ENCODE measurements at places on chromosomes 1 and 21. TPM values are rescaled to one million over a fixed set of nuclear protein-coding genes. Genes with fewer than 3 reads are reported as not detected.

CHRM3 gene
- total RNA-seq: 6.1 TPM

DNA sequence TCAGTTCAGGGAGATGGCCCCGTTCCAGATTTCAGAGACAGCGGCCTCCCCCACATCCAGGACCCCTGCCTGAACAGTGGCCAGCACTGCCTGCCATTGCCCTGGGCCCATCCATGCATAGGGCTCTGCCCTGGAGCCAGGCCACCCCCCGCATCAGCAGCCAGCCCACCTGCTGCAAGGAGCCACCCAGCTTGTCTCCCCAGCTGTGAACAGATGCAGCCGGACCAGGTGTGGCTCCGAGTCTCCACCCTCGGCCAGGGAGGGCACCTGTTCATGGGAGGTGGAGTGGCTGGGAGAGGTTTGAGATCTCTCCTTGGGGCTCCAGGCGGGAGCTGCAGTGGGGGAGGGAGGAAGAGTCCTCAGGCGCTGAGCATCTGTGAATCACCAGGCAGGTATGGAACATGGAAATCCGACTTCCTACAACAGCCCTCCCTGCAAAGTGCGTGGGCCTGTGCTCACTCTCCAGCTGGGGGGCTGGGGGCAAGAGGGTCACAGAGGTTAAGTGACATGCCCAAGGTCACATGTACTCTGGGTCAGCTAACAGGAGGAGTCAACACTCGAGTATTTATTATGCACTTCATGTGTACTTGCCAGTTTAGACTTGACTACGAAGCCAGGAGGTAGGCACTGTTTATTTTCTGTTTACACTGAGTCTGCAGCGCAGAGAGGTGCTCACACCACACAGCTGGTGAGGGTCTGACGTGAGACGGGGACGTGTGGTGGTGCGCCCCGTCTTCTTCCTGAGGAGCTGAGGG lies 4.8 kb upstream of the HES5 start:
- peaks cover 31% of the 10 kb centered on the region for H3K4me1 ChIP-seq
- DNase-seq: peak; percentile 88
- H3K27ac ChIP-seq: no peak overlapping the region
- peaks cover 10% of the 10 kb centered on the region for H3K27me3 ChIP-seq

- H3K27me3 ChIP-seq: no peaks in the 10 kb centered on the region
- no peak for DNase-seq
- no peak overlapping the region for H3K27ac ChIP-seq
- H3K4me3 ChIP-seq: no peak overlapping the region
- H3K4me1 ChIP-seq: no peaks in the 10 kb centered on the region
Measured at GRCh38 chr21:34093083-34093482, 19.7 kb downstream of the MRPS6 start.

GRCh38 chr1:208241512-208241911 lies 2.7 kb downstream of the PLXNA2 start:
- no peak for DNase-seq
- no peak overlapping the region for H3K27ac ChIP-seq
- no peaks in the 10 kb centered on the region for H3K27me3 ChIP-seq
- peaks cover 42% of the 10 kb centered on the region for H3K4me1 ChIP-seq
- H3K36me3 ChIP-seq: no peaks in the 10 kb centered on the region

DNA sequence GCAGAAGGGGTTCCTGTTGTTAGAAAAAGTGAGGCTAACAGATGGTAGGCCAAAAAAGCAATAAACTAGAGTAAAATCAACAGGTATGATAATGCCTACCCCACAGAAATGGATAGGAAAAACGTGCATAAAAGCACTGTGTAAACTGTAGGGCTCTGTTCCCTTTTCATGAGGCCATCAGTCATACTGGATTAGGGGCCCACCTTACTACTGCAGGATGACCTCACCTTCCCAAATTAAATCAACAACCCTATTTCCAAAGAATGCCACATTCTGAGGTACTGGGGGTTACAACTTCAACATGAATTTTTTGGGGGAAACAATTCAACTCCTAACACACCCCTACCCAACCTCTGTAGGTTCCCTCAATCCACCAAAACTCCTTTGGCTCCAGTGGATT lies 54.9 kb downstream of the KIAA1614 start:
- H3K27me3 ChIP-seq: no peaks in the 10 kb centered on the region
- peaks cover 10% of the 10 kb centered on the region for H3K36me3 ChIP-seq
- no peak overlapping the region for H3K4me3 ChIP-seq
- H3K27ac ChIP-seq: no peak overlapping the region
- DNase-seq: no peak
- no peaks in the 10 kb centered on the region for H3K4me1 ChIP-seq

DNA sequence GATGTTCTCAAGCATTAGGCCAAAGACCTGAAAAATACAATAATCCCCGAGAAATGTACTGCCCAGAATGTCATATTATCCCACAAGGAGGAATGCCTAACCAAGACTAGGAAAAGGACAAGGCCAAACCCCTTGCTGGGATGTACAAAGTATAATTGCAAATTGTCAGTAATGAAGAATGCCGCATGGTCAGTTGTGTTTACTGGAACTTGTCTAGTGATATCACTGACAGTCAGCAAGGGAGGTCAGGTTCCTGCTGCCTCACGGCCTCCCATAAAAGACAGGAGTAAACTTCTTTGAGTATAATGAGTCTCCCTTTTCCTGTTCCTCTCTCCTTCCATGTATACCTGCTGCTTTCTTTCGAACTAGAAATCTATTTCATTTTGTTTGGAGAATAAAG lies 222.8 kb downstream of the RHOU start:
- H3K27me3 ChIP-seq: peaks cover 46% of the 10 kb centered on the region
- H3K4me3 ChIP-seq: no peak overlapping the region
- no peak for DNase-seq
- no peak overlapping the region for H3K27ac ChIP-seq
- H3K36me3 ChIP-seq: no peaks in the 10 kb centered on the region
- no peaks in the 10 kb centered on the region for H3K4me1 ChIP-seq

GRCh38 chr1:221740993-221741702 lies 741 bp downstream of the DUSP10 start:
- no peaks in the 10 kb centered on the region for H3K27me3 ChIP-seq
- H3K36me3 ChIP-seq: peaks cover 23% of the 10 kb centered on the region
- H3K4me1 ChIP-seq: peaks cover 26% of the 10 kb centered on the region
- peak overlapping the region; percentile 70 for H3K4me3 ChIP-seq
- H3K27ac ChIP-seq: peak overlapping the region; percentile 57

Measured in PC-9 (cell line).